ENCODE measurements at places on chromosomes 6 and 20.

GRCh38 chr6:105504706-105505105, 101.8 kb upstream of the PREP start:
- peak; percentile 51 for DNase-seq

DNA sequence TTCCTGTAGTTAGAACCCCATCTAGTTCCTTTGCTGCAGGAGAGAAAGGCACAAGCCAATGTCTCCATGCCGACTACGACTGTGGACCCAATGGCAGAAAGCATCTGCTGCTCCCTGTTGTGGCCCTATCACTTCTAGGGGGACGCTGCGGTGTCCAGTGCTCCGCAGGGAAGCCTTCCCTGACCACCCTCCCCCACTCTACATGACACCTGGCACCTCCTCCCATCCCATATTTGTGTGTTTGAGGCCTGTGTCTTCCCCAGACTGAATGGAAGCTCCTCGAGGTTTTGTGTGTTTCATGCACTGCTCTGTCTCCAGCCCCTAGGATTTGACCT, 159.5 kb downstream of the DTNBP1 start:
- DNase-seq: no peak

DNA sequence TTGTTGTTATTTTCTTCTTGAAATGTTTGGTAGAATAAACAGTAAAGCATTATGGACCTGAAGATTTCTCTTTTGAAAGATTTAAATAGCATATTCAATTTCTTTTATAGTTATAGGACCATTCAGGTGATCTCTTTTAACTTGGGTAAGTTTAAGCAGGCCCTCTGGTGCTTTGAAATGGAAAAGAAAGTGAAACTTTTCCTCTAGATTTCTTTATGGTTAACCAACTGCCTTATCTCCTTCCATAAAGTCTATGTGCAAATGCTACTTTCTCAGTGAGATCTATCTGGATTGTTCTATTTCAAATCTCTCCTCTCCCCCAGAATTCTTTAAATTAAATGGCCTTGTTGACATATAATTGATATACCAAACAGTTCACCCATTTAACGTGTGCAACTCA, 54.0 kb downstream of the PHACTR2 start:
- DNase-seq: no peak

DNA sequence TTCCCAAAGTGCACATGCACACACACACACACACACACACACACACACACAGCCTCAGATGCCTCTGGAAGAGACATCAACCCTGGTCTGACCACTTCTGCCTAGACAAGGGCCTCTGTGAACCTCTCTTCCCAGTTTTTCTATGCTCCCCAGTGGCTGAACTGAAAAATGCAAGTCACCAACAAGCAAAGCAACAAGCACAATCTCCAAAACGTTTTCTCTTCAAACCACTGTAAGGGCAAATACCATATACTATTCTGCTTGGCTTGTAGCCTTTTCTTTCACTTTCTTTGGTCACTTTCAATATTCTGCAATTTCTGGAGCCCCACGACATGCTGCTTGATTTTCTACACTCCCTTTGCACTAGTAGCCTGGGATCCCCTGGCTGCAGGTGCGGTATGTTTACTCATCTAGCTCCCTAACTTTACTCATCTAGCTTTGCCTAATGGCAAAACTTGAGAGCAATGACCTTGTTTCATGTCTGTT, 121.4 kb upstream of the DST start:
- no peak for DNase-seq

GRCh38 chr20:25541676-25542075, 43.7 kb downstream of the NINL start:
- no peak for DNase-seq

DNA sequence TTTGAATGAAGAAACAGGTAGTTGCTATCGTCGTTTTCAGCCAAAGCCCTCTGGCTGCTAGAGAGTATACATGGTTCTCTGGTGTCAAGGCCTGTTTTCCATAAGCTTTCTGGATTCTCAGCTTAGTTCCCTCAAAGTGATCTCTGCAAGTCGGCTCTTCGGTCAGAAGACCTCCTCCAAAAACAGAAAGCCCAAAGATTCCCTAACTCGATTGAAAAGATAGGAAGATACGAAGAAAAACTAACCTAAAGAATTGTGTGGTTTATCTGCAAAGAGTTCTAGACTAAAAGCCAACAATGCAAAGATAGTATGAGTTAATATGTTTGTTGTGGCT, 545 bp upstream of the ASCC3 start:
- no peak for DNase-seq

- no peak for DNase-seq
Observed at GRCh38 chr6:144335914-144336313, 50.8 kb downstream of the UTRN start.

DNA sequence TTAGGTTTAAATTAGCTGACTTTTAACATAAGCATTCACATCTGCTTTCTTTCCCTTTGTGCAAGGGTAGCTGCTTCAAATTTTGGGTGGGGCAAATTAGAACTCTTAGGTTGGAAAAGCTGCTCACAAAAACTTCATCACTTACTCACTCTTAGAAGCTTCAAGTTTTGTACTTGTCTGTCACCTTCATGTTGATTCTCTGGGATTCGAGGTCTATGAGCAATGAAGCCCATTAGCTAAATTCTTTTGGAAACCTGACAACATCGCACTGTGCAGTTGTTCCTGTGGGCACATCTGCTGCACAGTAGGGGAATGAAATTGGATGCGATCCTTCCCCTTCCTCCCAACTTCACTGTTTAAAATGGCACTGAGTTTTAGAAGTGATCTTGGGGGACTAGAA, 156.1 kb downstream of the UBE3D start:
- DNase-seq: peak; percentile 14

GRCh38 chr6:18387061-18387721, at the start of gene RNF144B:
TSS of gene RNF144B (plus strand) at chr6:18387350. CDS start at chr6:18399535, 12,185 bp downstream.
- peak; percentile 81 for DNase-seq

- peak; percentile 62 for DNase-seq
Observed at GRCh38 chr20:60921022-60921622, 330.9 kb upstream of the CDH4 start.

- DNase-seq: no peak
Observed at GRCh38 chr6:14640631-14641030, 523.1 kb downstream of the CD83 start.

GRCh38 chr20:25229486-25230165, 18.3 kb upstream of the PYGB start:
- no peak for DNase-seq

- DNase-seq: no peak
Observed at GRCh38 chr6:70905742-70906141, 51.1 kb downstream of the B3GAT2 start.

GRCh38 chr6:37058084-37058586, 52.7 kb downstream of the FGD2 start:
- no peak for DNase-seq

- DNase-seq: no peak
Observed at GRCh38 chr6:37774028-37774680, 45.4 kb upstream of the ZFAND3 start.

GRCh38 chr6:99614430-99615186, 8.0 kb downstream of the PRDM13 start:
- no peak for DNase-seq

DNA sequence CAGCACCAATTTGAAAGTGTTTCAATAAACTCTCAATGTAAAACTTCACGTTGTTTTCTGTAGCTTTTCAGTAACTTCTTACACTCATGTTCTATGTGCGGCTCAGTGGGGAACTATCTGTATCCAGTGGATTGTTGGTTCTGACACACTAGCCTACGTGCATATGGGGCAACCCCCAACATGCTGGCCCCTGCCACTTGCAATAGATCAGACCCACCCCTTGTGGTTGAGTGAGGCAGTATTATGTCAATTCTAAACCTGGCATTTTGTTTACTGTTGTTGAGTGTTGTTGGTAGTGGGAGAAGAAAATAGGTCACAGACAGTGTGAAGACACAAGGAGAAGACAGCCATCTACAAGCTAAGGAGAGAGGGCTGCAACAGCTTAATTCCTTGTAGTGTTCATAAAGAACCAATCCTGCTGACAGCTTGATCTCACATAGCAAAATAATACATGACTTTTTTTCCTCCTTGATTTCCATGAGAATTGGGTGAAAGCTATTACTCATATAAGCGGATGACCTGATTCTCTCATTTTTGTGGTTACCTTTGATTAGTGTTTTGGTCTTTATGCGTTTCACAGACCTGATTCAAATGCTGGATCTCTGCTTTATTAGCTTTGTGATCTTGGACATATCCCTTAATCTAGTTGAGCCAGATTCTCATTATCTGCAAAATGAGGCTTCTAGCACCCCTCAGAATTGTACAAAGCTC, 320.4 kb downstream of the LAMA2 start:
- no peak for DNase-seq

- DNase-seq: no peak
Observed at GRCh38 chr20:15700147-15700765, 873.0 kb downstream of the KIF16B start.

GRCh38 chr6:83310046-83310445, 116.9 kb downstream of the RWDD2A start:
- no peak for DNase-seq

- no peak for DNase-seq
Observed at GRCh38 chr6:13234130-13234529, 94.2 kb downstream of the TBC1D7 start.

- DNase-seq: no peak
Observed at GRCh38 chr6:157861184-157861583, 38.1 kb downstream of the SNX9 start.

DNA sequence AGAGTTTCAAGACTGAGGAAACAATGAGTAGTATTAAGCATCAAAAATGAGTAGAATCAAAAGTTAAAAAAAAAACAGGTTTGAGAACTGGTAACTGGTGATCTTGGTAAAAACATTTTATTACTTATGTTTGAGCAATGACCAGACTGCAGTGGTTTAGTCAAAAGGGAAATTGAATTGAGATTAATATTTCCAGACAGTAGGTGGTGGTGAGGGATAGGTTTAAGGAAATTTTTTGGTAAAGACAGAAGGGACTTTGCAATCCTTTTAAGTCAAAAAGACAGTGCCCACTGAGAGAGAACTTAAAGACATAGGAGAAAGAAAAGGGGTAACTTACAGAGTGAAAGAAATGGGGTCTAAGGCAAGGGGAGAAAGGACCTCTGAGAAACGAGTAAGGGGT, 156.9 kb downstream of the ASCC3 start:
- DNase-seq: no peak

- no peak for DNase-seq
Observed at GRCh38 chr6:107569473-107569872, 79.6 kb downstream of the SOBP start.

DNA sequence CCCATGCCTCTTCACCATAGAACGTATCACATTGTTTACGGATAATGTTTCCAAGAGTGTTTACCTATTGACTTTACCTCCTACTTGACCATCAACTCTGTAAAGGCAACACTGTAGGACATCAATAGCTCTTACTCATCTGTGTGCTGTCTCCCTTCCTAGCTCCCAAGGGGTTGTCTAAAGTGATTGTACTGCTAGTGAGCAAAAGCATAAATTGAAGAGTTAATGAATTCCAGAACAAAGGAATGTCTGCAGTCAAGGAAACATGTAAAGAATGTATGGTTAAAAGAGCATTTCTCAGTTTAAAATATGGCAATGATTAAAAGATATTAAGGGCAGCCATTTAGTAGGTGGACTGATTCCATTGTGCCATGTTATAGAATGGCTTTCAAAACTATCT, 985.4 kb downstream of the TBC1D32 start:
- peak; percentile 17 for DNase-seq

GRCh38 chr6:4030669-4031068, 48.3 kb downstream of the FAM217A start:
- DNase-seq: no peak

GRCh38 chr6:17039266-17039665, 62.6 kb upstream of the STMND1 start:
- DNase-seq: no peak

GRCh38 chr20:44296011-44296410, 15.0 kb downstream of the FITM2 start:
- DNase-seq: no peak

- DNase-seq: no peak
Observed at GRCh38 chr6:109303640-109304283, 78.5 kb downstream of the CD164 start.

DNA sequence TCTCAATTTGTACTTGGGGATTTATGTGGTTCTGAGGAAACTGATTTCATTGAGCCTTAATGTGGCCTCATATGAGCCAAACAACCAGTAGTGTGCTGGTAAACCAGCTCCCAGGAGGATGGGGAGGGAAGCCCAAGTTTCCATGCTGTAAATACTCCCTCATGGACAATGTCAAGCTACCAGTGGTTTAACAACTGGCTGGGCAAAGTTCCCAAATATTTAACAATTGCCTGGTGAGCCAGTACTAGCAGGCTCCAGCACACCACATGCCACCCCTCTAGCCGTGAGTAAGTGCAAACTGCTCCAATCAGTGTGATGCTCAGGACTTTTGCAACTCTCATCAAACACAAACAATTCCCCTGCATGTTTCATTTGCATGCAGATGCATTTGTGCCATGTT, 19.2 kb upstream of the CDKN1A start:
- peak; percentile 62 for DNase-seq

GRCh38 chr6:116390581-116390980, 19.8 kb downstream of the DSE start:
- DNase-seq: no peak

DNA sequence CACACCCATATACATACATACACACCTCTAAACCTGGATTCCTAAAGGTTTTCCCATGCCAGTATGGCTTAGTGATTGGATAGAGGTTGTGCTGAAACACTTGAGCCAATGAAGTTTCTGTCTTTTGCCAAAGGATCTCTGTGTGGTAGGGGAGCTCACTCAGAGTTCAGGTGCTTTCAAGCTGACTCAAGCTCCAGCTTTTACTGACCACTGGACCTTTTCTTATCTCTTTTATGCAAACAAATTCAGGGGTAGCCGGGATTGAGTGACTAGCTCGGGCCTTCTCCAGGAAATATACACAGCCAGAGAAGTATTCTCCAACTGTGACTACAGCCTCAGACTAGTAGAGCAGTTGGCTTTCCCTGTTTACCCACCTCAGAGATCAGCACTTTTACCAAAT, 21.5 kb upstream of the DSE start:
- no peak for DNase-seq

DNA sequence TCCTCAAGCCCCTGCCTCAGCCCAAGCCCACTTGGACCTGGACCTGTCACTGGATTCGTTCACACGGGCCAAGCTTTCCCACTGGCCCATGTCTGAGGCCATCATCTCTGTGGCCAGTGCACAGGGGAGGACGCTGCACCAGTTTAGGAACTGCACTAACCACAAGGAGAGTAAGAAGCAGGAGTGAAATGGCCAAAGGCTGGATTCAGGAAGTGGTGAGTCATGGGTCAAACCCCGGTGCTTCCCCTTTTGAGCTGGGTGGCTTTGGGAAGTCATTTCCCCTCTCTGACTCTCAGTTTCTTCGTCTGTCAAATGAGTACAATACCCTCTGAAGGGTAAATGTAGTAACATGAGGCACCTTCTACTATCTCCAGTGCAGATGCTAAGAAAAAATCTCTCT, 87.9 kb downstream of the CD40 start:
- no peak for DNase-seq
